ENCODE measurements at places on chromosomes 7 and 10.

DNA sequence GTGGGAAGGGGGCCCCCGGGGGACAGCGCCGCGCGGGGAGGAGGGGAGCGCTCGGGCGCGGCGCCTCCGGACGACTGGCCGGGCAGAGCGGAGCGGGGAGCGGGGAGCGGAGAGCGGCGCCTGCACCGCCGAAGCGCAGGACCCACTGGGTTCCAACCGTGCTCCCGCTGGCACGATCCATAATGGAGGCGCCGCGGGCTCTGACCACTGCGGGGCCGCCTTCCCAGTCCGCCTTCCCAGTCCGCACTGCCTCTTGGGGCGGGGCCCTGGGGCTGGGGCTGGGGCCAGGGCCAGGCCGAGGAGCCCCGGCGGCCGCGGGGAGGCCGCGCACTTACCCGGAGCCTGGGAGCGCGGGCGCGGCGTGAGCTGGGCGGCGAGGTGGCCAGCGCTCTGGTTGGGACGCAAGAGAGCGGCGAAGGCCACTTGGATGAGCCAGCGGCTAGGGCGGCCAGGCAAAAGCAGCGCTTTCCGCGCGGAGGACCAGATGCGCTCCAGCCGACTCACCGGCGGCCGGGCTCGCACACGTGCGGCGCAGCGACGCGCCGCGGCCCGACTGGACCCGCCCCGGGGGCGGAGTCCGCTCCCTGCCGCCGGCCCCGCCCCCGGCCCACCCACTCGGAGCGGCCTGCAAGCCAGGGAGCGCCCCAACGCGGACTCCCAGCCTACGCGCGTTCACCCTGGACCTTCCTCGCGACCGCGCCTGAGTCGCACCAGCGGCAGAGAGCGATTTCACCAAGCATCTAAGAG, at the start of gene PUS7:
Gene PUS7, minus strand, starts transcription at position 555 of the 747 bp plus-strand sequence. CDS start 13,759 bp downstream, outside the sequence.
- peak; percentile 82 for DNase-seq

DNA sequence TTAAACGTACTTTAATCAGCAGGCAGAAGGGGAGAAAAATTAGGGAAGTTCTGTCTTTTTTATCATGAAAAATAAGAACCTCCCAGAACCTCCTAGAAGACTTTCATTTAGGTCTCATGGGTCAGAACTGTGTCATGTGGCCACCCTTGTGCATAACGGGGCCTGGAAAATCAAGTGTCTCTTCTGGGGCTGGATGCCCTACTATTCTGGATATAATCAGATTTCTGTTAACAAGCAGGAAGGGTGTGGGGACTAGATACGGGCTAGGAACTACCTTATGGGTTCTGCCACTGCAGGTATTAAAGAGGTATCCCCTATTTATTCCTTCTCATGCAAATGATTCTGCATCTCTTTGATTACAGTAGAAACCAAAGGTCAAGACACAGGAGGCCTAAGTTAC, 14.1 kb downstream of the LANCL2 start:
- DNase-seq = no peak

- peak; percentile 61 for DNase-seq
Measured at GRCh38 chr7:17646253-17646956, 293.9 kb downstream of the SNX13 start.

DNA sequence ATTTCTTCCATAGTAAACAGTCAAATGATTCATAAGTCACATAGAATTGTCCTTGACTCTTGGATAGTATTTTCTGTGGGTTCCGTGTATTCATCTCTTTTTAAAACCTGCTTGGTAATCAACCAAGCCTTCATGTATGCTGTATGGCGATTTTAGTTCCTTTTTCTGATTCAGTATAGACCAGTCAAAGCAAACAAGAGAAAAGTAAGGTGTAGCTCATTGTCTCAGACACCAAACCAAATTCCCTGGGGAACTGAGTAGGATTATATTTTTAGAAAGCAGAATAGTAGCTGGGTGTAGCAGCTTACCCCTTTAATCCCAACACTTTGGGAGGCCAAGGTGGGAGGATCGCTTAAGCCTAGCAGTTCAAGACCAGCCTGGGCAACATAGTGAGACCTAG, 240.5 kb downstream of the BBS9 start:
- DNase-seq = no peak

DNA sequence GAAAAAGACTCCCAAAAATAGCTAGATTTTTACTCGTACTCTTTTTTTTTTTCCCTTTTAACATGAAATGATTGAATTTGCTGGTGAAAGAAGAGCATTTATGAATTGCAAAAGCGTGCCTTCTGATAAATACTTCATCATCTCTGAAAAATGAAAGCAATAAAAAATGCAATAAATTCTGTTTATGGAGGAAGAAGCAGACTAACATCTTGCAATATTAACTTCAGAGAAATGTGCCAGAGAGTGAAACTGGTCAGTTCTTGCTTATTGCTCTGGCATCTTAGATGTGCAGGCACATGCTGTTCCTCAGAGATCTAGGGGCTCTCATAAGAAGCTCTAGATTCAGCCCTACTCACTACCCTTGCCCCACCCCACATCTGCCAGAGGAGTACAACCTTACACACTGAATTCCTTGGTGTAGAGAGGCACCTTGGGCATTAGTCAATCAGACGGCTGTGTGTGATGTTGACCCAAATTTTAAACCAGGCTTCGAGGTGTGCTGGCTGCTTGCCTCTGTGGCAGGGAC, 891.1 kb upstream of the GHITM start:
- DNase-seq = no peak

- no peak for DNase-seq
Measured at GRCh38 chr7:87599336-87599735, 1.3 kb downstream of the ABCB1 start.

- DNase-seq = no peak
Measured at GRCh38 chr7:3073763-3074458, 30.2 kb upstream of the CARD11 start.

DNA sequence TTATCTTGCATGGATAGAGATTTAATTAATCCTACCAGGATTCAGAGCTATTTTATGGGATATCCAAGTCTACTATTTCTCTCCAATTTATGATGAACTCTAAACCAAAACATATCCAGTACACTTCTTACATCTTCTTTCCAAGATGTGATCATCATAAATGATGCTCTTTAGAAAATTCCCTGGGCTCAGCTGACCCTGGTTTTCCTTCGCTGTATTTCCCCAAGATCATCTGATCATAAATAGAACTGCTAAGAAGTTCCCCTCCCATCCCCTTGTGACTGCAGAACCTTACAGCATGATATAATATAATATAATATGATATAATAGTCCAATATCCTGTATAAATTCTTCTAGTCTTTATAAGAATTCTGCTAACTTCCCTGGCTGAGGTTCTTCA, 114.6 kb upstream of the LYZL2 start:
- no peak for DNase-seq

DNA sequence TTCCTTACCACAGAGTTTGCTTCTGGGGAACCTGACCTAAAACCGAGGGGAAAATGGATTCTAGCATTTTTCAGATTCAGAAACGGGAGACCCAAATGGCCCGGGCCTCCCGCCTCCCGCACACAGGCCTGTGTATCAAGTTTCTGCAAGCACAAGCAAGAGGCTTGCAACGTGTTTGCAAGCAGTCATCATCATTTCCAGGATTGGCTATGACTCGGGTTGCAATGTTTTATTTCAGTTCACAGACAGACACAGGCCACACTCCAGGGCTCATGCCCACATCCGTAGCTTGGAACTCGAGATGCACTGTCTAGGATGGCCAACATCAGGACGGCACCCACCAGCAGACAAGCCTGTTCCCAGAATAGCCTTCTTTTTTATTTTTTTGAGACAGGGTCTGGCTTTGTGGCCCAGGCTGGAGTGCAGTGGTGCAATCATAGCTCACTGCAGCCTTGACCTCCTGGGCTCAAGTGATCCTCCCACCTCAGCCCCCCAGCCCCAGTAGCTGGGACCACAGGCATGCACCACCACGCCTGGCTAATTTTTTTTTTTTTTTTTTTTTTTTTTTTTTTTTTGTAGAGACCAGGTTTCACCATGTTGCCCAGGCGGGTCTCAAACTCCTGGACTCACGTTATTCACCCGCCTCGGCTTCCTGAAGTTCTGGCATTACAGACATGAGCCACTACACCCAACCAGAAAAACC, 68.1 kb upstream of the FOXK1 start:
- peak; percentile 81 for DNase-seq

- DNase-seq = no peak
Measured at GRCh38 chr7:137619181-137619580, 227.6 kb downstream of the DGKI start.

- no peak for DNase-seq
Measured at GRCh38 chr10:79084972-79085597, 16.3 kb downstream of the ZMIZ1 start.

DNA sequence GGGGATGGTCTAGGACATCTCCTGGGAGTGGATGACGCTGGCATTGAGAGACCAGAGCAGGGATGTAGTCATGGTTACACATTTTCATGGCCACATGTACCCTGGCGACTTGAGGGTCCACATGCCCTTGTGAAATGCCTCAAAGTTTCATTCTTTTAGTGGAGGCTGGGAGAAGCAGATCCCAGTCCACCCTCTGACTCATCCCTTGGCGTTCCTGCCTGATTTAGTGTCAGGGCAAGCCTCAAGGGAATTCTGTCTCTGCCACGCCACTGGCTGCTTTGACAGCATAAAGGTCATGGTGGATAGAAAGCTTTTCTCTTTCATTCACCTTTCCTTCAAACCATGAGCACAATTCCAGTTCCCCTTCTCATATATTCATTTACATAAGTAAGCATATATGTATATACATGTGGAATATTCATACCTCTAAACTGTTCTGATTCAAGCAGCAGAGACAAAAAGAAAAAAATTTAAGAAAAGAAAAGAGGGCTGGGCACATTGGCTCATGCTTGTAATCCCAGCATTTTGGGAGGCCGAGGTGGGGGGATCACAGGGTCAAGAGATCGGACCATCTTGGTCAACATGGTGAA, 21.8 kb upstream of the KIF5B start:
- peak; percentile 75 for DNase-seq

DNA sequence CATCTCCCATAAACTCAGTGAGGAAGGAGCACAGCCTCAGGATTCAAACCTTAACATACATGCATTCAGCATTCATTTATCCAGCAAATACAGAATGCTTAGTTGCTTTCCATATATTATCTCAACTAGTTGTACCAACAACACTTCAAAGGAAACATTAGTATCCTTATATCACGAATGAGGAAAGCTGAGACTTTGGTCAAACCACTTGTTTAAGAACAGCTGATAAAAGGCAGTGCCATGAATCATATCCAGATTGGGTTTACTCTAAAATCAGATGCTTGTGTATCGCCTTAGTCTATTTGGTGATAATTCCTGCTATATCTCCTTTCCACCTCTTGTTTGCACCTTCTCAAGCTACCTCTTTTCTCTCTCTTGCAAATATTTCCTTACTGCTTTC, 1.9 kb upstream of the CPED1 start:
- DNase-seq = no peak

GRCh38 chr10:132257271-132257670, 50.5 kb downstream of the STK32C start:
- peak; percentile 6 for DNase-seq

- DNase-seq = no peak
Measured at GRCh38 chr10:103696094-103696410, 159.3 kb downstream of the SH3PXD2A start.

DNA sequence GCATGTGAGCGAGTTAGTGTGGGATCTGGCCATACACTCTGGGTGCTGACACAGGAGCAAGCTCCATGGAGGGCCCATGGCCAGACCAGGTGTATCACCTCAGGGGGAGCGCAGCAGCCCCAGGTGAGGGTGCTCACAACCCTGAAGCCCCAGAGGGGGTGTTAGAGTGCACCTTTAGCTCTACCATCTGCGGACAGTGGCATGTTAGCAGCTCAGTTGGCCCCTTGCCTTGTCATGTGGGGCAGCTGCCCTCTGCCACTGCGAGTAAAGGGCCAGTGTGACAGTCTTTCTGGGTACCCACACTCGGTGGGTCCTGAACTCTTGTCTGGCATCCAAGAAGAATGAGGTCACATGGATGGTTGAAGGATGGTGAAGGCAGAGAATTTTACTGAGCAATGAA, 600.2 kb downstream of the SORCS3 start:
- DNase-seq = no peak

DNA sequence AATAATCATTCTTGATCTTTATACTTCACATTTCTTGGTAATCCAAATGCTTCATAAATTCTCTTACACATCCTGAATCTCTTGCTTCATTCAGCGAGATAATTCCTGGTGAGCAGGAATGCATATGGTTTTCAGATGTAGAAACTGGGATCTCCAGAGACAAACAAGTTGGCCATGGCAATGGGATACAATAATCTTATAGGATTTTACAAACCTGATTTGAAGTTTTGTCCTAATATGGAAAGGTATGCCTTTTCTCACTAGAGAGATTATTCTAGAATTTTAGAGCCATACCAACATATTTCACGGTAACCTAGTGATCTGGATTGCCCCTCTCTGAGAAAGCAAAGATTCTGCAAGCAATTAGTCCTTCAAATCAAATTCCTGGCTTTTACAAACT, 13.1 kb upstream of the TRDMT1 start:
- no peak for DNase-seq

- DNase-seq = no peak
Measured at GRCh38 chr7:17671956-17672355, 268.3 kb downstream of the SNX13 start.

- no peak for DNase-seq
Measured at GRCh38 chr10:92894081-92894655, 45.8 kb downstream of the EXOC6 start.

Data from stromal cell of bone marrow (primary cell).